ENCODE measurements at places on chromosomes 2 and 18. TPM values are rescaled to one million over a fixed set of nuclear protein-coding genes. Genes with fewer than 3 reads are reported as not detected.

The SCYGR4 gene
- total RNA-seq: 0.39 TPM

The SERPINB2 gene
- total RNA-seq: not detected

The ABCA12 gene
- total RNA-seq: 0.19 TPM

The MYO1B gene
- 106 TPM for total RNA-seq

The FAM110C gene
- 0.19 TPM for total RNA-seq

The LYPD6B gene
- 2.8 TPM for total RNA-seq

The MEP1B gene
- not detected for total RNA-seq

The IL37 gene
- not detected for total RNA-seq

The G6PC2 gene
- total RNA-seq: not detected

DNA sequence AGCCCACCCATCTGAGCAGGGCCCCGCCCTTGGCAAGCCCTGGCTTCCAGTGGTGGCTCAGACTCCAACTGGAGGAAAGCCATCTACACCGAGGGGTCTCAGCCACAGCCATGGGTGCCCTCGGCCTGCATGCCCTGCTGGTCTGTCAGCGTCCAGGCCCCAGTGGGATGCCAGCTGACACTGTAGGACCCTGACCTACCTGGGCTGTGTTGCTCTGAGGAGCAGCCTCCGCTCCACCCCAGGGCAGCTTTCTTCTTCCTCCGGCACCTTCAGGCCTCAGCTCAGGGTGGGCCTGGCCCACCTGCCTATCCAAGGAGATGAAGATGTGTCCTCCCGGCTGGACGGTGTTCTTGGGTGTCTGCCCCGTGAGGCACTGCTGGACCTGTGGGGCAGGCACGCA is 13.9 kb upstream of the ARHGEF4 start:
- ATAC-seq: no peak

- no peak for ATAC-seq
Observed at GRCh38 chr2:207782238-207783030, 12.7 kb upstream of the FZD5 start.

DNA sequence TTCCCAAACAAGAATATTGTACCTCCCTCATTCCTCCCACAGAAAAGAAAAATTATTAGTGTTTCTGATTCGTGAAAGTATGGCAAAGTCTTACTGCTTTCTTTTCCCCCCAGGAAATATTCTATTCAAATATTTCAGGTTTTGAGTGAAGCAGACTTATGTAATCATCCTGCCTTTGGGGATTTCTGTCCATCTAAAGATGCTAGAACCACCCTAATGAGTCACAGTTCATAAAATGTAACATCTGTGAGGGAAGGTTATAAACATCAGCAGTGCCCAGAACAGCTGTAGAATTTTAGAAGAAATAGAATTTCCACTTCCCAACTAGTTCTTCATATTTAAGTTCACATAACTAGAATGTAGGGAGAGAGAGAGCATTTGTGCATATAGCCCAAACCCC is 39.0 kb downstream of the EEF1B2 start:
- ATAC-seq: no peak

DNA sequence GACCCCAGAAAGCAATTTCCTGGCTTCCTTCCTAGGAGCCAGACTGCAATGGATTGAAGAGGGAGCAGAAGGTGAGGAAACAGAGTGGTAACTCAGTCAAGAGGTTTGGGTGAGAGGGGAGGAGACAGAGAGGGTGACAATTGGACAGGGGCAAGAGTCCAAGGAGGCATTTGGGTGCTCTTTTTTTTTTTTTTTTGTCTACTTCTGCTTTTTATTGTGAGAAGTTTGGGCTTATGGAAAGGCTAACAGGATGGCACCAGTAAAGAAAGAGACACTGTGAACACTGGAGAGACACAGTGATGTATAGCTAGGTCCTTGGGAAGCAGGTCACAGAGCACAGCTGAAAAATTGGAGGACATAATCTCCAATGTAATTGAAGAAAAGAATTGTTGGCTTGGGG is 25.0 kb downstream of the CYBRD1 start:
- no peak for ATAC-seq

GRCh38 chr2:98376301-98376910 is 30.1 kb downstream of the CNGA3 start:
- peak; percentile 78 for ATAC-seq

GRCh38 chr2:240934701-240935102 is 28.6 kb downstream of the CROCC2 start:
- no peak for ATAC-seq

DNA sequence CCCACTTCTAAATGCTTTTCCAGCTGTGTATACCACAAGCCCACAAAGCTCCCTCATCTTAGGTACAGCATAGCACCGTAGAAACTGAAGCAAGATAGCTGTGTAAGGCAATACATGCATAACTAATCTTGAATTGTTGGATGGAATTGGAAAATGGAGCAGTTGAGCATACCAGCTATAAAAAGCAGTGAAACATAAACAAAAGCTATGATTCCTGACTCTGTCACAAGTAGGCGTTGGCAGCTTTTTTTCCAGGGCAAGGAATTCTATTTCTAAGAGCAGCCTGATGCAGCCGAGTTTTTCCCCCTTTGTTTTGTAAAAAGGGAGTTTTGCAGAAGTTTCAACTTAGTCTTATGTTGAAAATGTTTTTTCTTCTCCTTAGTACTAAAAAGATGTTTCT is 32.4 kb downstream of the MOGAT1 start:
- peak; percentile 66 for ATAC-seq

GRCh38 chr18:6525604-6526003 is 110.9 kb upstream of the L3MBTL4 start:
- ATAC-seq: no peak

DNA sequence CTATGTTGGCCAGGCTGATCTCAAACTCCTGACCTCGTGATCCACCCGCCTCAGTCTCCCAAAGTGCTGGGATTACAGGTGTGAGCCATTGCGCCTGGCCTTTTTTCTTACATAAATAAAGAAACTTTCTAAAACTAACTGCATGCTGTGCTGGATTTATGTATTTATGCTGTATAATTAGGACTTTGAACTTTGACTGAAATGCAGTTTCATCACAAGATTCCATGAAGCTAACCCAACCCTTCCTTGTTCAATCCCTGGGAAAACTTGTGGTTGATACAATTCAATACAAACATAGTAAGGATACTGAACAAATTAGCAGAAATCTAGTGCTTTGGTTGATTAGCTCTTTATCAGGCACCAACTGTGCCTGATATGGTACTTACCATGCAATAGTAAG is 20.9 kb upstream of the SLC35F5 start:
- ATAC-seq: no peak

DNA sequence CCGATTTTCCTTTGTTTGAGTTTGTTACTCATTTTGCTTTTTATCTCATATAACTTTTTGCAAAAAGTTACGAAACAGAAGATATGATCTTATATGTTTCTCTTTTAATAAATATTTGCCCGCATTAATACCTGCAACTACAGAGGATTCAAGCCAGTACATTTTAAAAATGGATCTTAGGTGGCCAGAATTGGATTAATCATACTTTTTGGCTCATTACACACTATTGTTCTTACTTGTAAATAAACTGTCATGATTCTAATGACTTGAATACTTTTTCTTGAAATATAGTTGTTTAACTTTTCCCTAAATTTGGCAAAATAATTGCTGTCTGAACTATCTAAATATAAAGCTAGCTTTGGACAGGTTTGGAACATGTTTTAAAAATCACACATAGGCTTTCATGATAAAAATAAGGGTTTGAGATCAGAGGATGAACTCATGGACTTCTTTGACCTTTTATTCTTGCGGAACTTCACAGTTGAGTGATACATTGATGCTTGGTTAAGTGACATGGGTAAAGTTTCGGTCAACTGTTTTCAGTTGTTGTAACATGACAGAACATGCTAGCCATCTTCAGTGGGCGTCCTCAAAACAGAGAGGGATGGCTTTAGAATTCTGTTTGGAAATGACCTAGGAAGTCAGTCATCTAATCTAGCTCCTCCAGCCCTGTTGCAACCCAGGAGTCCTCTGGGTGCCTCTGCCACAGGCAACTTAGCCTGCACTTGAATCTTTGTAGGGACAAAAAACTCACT is 44.5 kb downstream of the LTBP1 start:
- ATAC-seq: no peak

DNA sequence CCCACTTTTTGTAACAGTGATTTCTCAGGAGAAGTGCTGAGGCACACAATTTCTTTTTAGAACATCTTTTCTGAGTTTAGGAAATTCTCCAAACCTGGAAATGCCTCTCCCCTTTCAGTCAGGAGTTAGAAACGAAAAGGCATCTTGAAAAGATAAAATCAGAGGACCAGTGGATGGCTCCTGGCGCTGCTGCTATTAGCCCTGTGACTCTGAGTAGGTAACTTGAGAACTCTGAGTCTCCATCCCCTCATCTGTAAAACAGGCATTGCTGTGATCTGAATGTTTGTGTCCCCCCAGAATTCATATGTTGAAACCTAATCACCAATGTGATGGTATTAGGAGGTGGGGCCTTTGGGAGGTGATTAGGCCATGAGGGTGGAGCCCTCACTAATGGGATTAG is 50.2 kb downstream of the EHD3 start:
- no peak for ATAC-seq

GRCh38 chr2:96167407-96168013 is 22.3 kb upstream of the DUSP2 start:
- no peak for ATAC-seq

GRCh38 chr2:47072018-47072691 is 83.0 kb downstream of the STPG4 start:
- peak; percentile 80 for ATAC-seq

- ATAC-seq: peak; percentile 58
Observed at GRCh38 chr18:67104700-67105284, 411.7 kb downstream of the DSEL start.

GRCh38 chr2:187138265-187138664 is 289.3 kb upstream of the ZSWIM2 start:
- ATAC-seq: no peak
